ENCODE measurements at places on chromosomes 1 and 21. TPM values are rescaled to one million over a fixed set of nuclear protein-coding genes. Genes with fewer than 3 reads are reported as not detected.

Gene APCS
- total RNA-seq: not detected

DNA sequence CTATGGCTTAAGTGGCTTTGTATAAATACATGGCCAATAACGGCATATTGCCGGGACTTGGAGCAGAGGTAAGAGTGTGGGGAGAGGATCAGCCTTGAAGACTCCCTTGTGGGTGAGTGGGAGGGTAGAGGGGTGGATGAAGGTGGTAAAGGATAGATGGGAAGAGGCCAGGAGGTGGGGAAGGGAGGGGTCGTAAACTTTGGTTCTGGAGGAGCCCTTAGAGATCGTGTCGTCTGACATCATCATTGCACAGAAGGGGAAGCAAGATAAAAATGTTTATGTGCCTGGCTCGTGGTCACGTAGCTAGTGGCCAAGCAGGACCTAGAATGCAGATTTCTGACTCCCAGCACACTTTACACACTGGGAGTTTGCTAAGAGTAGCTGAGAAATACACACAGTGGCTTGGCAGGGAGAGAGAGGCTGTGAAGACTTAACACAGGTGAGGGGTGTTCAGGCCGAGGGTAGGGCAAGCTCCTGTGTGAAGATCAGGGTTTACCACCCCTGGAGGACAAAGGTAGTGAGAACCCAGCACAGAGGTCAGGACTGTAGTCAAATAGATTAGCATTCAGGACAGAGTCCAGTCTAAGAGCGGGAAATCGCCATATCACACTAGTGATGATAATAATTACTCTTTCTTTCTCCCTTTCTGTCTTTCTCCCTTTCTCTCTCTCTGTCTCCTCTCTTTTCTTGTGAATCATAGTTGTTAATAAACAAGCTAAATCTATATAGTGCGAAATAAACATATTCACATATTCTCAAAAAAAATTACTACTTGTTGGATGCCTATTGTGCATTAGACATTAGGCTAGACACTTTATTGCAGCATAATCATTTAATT is 75.5 kb downstream of the LRRC8D start:
- H3K27ac ChIP-seq: no peak overlapping the region
- DNase-seq: no peak
- no peaks in the 10 kb centered on the region for H3K36me3 ChIP-seq
- H3K27me3 ChIP-seq: no peaks in the 10 kb centered on the region
- H3K4me1 ChIP-seq: no peaks in the 10 kb centered on the region
- H3K4me3 ChIP-seq: no peak overlapping the region

- no peak overlapping the region for H3K27ac ChIP-seq
- H3K4me3 ChIP-seq: no peak overlapping the region
- DNase-seq: no peak
- no peaks in the 10 kb centered on the region for H3K27me3 ChIP-seq
- H3K4me1 ChIP-seq: no peaks in the 10 kb centered on the region
- H3K36me3 ChIP-seq: no peaks in the 10 kb centered on the region
Measured at GRCh38 chr1:119933397-119933796, 37.1 kb upstream of the ADAM30 start.

DNA sequence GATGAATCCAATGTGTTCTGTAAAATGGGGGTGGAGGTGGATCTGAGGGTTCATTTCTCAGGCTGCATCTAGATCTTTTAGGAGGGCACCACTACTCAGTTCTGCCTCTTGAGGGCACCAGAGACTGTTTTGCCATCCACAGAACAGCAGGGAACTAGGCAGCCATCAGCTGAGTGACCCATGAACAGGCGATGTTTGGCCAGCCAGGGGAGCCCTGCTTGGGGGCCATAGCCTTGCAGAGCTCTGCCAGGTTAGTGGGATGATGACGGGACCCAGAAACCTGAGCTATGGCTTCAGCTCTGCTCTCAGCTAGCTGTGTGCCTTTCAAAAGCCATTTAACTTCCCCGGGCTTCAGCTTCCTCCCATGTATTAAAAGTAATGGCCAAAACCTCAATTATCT is 13.4 kb upstream of the NOS1AP start:
- no peaks in the 10 kb centered on the region for H3K36me3 ChIP-seq
- H3K4me3 ChIP-seq: no peak overlapping the region
- no peaks in the 10 kb centered on the region for H3K4me1 ChIP-seq
- peak; percentile 37 for DNase-seq

DNA sequence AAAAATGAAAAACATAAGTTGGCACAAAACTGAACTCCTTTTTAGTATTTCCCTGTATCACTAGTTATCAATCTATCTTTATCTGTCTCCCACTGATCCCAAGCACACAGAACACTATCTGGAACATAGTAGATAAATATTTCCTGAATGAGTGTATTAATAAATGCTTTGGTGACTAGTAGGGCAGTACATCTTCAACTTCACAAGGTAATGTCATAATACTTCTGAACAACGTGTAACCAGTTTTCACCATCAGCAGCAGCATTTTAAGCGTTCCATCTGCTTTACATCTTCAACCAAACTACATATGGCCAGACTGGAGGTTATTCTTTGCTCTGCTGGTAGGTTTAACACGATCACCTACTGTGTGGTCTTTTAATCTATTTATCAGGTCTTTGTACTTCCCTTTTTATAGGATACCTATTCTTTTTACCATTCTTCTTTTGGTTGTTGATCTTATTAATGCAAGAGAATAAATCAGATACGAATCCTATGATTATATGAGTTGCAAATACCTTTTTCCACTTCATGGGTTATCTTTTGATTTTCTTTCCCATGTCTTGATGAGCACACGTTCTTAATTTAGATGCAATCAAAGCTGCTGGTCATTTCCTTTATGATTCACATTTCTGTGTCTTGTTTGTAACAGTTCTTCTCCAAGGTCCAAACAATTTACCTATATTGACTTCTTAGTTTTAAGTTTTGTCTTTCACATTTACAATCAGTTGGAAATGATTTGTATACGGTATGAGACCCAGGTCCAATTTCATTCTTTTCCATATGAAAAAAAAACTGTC is 16.3 kb downstream of the GPBP1L1 start:
- no peak overlapping the region for H3K4me3 ChIP-seq
- no peak for DNase-seq
- peaks cover 14% of the 10 kb centered on the region for H3K4me1 ChIP-seq
- H3K36me3 ChIP-seq: no peaks in the 10 kb centered on the region

Gene TXNIP
- 1,900 TPM for total RNA-seq

DNA sequence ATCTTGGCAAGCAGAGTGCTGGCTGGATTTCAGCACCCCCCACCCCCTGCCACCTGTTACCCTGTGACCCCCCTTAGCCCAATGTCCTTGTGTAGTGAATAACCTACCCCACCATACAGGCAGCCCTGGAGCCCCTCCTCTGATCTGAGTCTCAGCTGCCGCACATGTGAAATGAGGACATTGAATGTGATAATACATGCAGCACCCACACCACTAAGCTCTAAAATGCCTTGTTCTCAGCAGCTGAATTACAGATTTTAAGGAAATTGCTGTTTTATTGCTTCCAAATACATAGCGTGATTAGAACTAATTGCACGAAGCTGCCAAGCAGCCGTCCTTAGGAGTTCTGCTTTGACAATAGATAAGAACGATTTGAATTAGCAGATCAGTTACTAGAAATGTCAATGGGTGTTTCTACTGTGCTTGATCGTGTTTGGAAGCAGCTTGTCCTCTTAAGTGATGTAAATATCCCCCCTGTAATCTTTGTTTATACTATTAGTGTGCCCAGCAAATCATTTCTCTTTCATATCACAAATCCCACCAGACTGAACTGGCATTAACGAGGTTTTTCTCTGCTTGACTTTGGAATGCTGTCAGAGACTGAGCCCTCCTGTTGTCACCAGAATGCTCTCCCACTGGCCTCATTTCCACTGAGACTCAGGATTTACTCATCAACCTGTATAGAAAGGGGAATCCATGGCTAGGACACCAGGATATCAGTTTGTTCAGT is 4.9 kb downstream of the SLAMF8 start:
- no peak for DNase-seq
- H3K27me3 ChIP-seq: no peaks in the 10 kb centered on the region
- H3K4me3 ChIP-seq: no peak overlapping the region
- no peaks in the 10 kb centered on the region for H3K36me3 ChIP-seq
- H3K27ac ChIP-seq: no peak overlapping the region

GRCh38 chr1:234734869-234735268 is 124.9 kb upstream of the IRF2BP2 start:
- no peaks in the 10 kb centered on the region for H3K27me3 ChIP-seq
- H3K4me1 ChIP-seq: no peaks in the 10 kb centered on the region
- H3K36me3 ChIP-seq: no peaks in the 10 kb centered on the region
- H3K27ac ChIP-seq: no peak overlapping the region
- no peak overlapping the region for H3K4me3 ChIP-seq

Gene ATP1A4
- total RNA-seq: not detected

GRCh38 chr1:12636098-12636950 is 7.6 kb upstream of the AADACL4 start:
- DNase-seq: peak; percentile 31
- H3K4me1 ChIP-seq: no peaks in the 10 kb centered on the region
- no peak overlapping the region for H3K27ac ChIP-seq
- no peaks in the 10 kb centered on the region for H3K36me3 ChIP-seq
- H3K4me3 ChIP-seq: no peak overlapping the region

Gene CFAP126
- not detected for total RNA-seq

Measured in uterus (tissue), 4 donors.